ENCODE measurements at places on chromosomes 13 and 19.

DNA sequence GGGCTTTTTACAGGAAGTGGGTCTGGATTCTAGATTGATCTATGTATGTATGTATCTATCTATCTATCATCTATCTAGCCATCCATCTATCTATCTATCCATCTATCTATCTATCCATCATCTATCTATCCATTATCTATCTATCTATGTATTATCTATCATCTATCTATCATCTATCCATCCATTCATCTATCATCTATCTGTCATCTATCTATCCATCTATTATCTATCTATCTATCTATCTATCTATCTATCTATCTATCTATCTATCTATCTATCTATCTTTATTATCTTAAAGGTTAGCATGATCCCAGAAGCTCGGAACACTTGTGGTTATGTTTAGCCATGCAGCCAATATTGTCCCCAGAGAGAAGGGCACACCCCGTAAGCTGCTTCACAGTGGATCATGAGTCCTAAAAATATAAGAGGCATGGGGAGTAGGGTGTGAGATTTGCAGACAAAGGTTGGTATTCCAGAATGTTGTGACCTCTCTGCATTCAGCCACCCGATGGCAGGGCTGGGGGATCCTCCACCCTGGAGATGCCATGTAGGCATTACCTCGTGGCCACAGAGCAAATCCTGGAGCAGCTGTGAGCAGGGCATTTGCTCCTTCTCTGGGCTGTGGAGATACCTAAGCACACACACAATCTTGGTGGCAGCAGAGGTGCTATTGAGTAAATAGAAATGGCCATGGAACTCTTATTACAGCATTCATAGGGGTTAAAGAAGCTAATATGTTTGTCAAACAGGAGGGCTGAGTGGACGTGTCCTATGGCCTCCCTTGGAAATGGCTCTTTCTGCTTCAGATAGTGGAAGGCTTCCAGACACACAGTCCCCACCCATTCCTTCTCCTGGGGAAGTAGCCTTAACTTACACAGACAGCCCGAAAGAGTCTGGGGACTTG lies 310.0 kb upstream of the TSHZ3 start:
- DNase-seq = no peak

- DNase-seq = peak; percentile 93
Observed at GRCh38 chr19:44752816-44753625, 4.5 kb downstream of the BCL3 start.

DNA sequence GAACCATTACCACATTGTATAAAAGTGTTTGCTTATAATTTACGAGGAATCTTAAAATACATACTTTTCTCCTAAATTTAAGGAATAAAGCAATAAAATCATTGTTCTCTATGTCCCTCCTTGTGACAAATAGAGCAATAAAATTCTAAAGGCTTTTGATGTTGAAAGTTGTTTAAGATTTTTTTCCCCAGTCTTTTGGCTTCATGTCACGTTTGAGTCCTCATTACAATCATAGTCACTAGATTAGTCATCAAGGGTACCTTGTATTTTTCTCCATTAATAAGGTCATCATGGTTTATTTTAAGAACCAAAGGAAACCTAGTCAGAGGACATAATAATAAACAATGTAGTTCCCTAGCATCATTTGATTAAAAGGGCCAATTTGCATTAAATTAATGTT lies 3.2 kb downstream of the WBP4 start:
- DNase-seq = no peak

GRCh38 chr13:78595495-78596398 lies 7.6 kb downstream of the POU4F1 start:
- DNase-seq = no peak

- peak; percentile 60 for DNase-seq
Observed at GRCh38 chr19:1445185-1445931, 4.6 kb upstream of the APC2 start.

- DNase-seq = no peak
Observed at GRCh38 chr13:59531571-59532091, 632.1 kb downstream of the DIAPH3 start.

- no peak for DNase-seq
Observed at GRCh38 chr19:49872245-49873128, 4.7 kb downstream of the AKT1S1 start.

- no peak for DNase-seq
Observed at GRCh38 chr13:36421447-36421846, 10.8 kb upstream of the CCNA1 start.

DNA sequence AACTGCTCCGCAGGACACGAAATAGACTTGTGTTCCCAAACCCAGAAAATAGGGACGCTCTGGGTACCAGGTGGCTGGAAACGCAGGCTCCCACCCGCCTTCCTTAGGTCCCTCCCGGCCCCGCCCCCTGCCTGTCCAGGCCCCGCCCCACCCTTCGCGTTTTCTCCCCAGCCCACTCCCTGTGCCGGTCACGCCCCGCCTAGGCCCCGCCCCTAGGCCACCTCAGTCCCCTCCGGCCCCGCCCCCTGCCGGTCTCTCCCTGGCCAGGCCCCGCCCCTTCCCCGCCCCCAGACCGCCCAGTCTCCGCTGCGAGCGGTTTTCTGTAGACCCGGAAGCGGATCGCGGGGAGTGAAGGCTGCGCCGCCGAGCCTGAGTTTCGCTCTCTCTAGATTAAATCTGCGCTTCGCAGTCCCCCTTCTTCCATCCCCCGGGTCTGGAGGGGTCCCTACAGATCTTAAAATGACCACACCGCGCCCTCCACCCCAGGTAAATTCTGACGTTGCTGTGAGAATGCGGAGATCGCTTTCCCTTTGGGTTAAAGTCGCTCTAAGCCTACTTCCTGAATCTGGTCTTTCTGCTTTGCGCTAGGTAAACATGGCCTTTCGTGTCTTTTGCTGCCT lies 3.7 kb upstream of the ZNF665 start:
- DNase-seq = peak; percentile 90

- DNase-seq = no peak
Observed at GRCh38 chr19:16327169-16327475, 2.5 kb downstream of the KLF2 start.

GRCh38 chr19:1935484-1936208 lies 5.3 kb upstream of the CSNK1G2 start:
- no peak for DNase-seq

DNA sequence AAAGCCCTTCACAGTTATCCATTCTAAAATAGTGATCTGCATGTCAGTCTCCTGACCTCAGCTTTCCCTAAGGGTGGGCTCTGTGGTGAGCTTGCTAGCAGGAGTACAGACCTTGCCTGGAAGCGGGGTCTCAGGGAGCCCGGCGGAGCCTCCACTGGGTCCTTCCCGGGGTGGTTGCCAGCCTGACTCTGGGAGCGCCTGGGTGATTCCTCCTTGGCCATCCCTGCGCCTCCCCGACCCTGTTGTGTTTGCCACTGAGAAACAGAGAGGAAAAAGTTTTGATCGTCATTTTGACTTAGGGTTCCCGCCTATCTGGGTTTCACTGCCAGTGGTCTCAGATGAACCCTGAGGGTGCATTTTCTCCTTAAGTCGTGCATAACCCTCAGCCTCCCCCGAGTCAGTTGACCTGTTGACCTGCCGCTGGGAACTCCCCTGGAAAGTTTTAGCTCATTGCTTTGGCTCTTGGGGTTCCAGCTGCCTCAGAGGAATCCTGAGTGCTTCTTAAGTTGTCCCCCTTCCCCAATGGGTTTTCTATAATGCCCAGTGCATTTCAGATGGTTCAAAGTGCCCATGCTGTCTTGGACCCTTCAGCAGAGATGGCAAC lies 117.8 kb downstream of the RAB20 start:
- DNase-seq = no peak

DNA sequence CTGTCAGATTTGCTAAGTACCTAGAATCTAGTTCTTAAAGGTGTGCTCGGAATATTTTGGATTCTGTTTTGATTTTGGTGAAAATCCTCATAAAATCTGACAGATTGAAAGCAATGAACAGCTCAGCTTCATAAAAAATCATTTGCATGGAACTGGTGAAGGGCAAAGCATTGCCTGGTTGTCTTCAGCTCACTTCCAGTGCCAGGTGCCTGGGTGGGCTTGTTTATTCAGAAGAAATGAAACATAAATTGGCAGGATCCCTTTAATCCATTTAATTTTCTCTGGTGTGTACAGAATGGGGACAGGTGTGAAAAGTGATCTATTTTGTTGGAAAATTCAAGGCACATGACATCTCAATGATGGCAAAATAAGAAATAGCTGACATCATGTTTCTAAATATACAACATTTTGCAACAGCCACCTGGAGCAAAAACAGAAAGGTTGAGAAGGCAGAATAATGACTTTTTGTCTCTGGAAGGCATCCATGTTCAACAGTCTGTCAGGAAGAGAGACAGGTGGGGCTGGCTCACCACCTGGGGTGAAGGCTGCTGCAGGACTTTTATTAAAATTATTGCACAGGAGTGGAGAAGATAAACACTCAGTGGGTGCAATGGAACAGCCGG lies 52.2 kb downstream of the RFC3 start:
- DNase-seq = no peak

DNA sequence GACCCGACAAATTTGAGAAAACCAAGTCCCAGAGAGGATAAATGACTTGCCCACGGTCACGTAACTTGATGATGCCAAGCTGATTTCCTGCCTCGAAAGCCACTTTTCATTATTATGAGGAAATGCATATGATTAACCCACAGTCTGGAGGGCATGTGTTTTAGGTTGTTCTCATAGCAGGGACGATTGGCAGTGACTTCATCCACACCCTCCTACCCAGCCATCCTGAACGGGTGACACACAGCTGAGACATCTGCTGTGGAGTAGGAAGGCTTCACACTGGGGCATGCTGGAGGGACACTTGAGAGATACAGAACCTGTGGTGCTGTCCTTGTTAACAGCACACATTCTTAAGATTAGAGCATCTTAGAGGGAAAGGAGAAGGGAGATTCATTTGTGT lies 65.4 kb upstream of the WDFY2 start:
- DNase-seq = no peak

DNA sequence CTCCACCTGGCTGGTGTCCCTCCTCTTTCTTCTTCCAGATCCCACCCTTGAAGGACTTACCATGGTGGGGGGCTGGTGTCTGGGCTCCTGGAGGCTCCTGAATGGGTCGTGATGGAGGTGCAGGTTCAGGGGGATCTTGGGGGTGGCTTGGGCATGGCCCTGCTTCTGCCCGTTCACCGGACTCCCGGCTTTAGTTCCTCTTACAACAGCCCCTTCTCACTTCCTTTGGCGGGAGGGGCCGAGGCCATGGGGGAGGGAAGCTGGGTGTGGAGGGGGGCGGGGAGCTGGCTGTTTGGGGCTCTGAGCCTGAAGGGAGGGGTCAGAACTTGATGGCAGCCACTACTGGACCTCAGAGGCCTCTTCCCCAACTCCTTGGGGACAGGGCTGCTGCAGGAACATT lies at the start of gene MYO1F:
Gene MYO1F (minus strand): TSS at position 196 of the 400 bp plus-strand sequence. CDS start 133 bp downstream, at position 63.
- DNase-seq = no peak

DNA sequence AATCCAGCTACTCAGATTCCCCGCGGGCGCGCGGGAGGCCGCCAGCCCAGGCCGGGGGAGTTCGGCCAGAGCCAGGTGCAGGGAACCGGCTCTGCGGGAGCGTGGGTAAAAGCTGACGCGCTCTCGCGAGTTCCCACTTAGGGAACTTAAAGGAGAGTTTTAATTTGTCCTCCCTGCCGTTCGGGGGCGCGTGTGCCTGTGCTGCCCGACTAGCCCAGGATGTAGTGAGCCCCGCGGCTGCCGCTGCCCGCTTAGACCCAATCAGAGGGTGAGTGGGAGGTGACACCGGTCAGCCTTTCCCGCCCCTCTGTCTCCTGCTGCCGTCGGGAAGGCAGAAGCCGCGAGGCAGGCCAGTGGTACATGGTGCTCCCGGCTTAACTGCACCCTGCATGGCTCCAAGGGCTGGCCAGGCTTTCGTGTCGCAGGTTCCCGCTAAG lies 36.0 kb upstream of the NEK3 start:
- DNase-seq = peak; percentile 35

DNA sequence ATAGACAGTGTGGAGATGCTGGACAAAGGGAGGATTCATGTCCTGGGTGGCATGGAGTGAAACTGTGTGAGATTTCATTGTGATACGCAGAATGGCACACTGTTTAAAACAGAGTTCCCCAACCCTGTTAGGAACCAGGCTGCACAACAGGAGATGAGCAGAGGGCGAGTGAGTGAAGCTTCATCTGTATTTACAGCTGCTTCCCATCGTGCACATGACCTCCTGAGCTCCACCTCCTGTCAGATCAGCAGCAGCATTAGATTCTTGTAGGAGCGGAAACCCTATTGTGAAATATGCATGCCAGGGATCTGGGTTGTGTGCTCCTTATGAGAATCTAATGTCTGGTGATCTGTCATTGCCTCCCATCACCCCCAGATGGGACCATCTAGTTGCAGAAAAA lies 72.5 kb downstream of the RAP2A start:
- DNase-seq = no peak

- no peak for DNase-seq
Observed at GRCh38 chr13:97339988-97340749, 93.8 kb upstream of the RAP2A start.

DNA sequence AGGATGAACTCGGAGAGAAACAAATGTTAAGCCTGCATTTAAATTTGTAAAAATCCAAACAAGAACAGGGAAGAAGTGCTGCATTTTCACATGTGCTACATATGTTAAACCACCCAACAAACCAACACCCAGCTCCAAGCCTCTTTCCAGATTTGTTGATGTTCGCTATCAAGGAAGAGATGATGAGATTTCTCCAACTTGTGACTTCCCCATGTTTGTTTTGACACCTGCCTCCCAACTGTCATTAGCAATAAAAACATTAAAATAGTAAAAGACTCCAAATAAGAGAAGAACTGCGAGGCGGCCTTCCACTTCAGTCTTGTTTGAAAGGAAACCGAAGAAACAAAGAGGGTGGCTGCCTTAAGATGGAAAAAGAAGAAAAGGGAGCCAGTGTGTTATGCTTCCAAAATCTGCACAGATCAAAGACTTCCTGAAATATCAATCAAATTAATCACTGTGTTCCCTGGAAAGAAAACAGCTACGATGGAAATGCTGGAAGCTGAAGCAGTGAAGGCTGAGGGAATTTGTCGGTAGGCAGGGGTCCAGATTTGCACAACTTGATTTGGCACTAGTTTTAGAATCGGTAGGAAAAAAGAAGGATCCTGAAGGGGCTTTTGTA lies 14.0 kb upstream of the GGACT start:
- no peak for DNase-seq

GRCh38 chr13:112674412-112675365 lies 15.1 kb upstream of the ATP11A start:
- DNase-seq = no peak

DNA sequence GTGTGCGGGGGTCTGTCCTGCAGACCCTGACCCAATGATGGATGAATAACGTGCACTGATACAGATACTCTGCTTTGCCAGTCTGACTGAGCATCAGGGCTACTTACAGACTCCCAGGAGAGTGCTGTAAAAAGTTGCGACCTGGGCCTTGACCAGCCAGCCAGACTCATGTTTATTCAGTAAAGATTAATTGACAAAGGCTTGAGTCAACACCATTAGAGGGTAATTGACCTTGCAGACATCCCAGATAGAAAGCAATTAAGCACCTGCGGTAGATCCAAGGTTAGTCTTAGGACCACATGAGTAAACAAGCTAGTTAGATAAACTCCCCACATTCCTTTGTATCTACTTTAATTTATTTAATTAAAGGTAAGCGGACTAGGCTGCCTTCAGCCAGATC lies 10.4 kb downstream of the NUDT19 start:
- DNase-seq = no peak

- DNase-seq = no peak
Observed at GRCh38 chr19:7004313-7004931, 16.8 kb downstream of the MBD3L2B start.

GRCh38 chr19:472005-472858 lies 11.4 kb upstream of the SHC2 start:
- no peak for DNase-seq

Measured in effector memory CD4-positive, alpha-beta T cell (primary cell).